ENCODE measurements at places on chromosomes 3 and 15.

DNA sequence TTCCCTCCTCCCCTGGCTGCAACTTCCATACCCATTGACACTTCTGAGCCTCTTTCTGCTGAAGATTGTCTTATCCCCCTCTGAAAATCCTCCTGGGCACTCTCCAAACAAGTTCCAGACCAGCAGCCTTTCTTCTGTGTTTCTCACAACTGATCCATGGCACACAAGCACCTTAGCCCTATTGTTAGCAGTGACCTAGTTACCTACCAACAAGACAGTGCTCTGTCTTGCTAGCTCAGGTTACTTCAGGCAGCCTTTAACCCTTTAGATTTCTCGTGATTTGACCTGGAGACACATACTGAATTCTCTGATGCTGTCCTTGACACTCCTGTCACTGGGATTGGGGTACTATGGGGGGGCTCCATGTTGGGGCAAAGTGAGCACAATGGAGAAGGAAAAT is 82.1 kb downstream of the GTF2E1 start:
- DNase-seq = no peak

- no peak for DNase-seq
Measured at GRCh38 chr3:40324621-40325020, 15.1 kb downstream of the EIF1B start.

DNA sequence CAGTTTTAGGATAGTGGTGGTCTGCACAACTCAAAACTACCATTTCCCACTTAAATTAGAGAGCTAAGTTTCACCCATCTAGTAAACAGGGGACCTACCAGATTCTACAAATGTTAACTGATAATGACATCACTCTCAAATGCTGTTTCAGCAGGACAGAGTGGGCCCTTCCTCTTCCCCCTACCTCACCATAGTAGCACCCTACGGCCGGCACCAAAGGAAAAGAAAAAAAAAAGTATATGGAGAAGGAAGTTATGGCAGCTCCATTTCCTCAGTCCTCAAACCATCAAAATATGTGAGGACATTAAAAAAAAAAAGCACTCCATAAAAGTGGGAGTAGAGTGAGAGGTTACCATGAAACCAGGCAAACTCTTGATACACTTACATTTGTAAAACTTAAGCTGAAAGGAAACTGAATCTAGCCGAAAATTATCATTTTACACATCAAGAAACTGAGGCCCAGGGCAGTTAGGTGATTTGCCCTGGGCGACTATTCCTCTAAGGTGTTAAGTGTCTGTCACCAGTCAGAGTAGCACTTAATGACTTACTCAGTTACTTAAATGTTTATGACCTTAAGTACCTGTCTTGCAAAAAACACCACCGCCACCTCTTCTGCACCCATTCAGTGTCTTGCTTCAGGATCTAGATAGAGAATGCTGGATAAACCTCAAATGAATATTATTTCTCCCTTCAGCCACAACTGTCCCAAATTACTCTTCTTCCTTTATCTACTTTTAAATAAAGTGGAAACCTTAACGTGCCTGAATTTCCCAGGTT is 2.7 kb downstream of the MSL2 start:
- peak; percentile 60 for DNase-seq

DNA sequence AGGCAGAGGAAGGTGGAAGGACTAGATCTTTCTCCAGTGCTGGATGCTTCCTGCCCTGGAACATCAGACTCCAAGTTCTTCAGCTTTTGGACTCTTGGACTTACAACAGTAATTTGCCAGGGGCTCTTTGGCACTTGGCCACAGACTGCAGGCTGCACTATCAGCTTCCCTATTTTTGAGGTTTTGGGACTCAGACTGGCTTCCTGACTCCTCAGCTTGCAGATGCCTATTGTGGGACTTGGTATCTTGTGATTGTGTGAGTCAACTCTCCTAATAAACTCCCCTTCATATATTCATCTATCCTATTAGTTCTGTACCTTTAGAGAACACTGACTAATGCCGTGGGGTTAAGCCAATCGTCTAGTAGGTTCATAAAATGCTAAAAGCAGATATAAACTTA is 8.8 kb upstream of the B3GNT5 start:
- no peak for DNase-seq

GRCh38 chr3:72818092-72818773 is 30.0 kb downstream of the SHQ1 start:
- peak; percentile 63 for DNase-seq

DNA sequence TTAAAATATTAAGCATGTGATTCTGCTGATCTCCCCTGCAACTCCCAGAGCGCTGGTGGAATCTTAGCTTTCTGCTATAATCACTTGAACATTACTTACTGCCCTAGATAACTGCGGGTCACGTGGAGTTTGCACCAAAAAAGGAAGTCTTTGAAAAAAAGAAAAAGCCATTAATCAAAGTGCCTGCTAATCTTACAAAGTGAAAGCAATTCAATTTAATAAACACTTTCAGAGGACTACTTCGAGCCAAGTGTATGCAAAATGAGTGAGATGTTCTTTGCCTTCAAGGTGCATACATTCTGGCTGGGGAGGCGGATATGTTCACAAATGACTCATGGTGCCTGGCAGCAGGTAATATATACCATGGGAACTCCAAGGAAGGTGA is 109.9 kb upstream of the GAP43 start:
- DNase-seq = no peak

DNA sequence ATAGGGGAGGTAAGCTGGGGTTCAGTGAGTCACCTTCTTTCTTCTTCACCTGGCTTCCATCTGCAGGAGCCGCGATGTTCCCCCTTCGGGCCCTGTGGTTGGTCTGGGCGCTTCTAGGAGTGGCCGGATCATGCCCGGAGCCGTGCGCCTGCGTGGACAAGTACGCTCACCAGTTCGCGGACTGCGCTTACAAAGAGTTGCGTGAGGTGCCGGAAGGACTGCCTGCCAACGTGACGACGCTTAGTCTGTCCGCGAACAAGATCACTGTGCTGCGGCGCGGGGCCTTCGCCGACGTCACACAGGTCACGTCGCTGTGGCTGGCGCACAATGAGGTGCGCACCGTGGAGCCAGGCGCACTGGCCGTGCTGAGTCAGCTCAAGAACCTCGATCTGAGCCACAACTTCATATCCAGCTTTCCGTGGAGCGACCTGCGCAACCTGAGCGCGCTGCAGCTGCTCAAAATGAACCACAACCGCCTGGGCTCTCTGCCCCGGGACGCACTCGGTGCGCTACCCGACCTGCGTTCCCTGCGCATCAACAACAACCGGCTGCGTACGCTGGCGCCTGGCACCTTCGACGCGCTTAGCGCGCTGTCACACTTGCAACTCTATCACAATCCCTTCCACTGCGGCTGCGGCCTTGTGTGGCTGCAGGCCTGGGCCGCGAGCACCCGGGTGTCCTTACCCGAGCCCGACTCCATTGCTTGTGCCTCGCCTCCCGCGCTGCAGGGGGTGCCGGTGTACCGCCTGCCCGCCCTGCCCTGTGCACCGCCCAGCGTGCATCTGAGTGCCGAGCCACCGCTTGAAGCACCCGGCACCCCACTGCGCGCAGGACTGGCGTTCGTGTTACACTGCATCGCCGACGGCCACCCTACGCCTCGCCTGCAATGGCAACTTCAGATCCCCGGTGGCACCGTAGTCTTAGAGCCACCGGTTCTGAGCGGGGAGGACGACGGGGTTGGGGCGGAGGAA is 2.6 kb downstream of the ISLR2 start:
- DNase-seq = peak; percentile 54

DNA sequence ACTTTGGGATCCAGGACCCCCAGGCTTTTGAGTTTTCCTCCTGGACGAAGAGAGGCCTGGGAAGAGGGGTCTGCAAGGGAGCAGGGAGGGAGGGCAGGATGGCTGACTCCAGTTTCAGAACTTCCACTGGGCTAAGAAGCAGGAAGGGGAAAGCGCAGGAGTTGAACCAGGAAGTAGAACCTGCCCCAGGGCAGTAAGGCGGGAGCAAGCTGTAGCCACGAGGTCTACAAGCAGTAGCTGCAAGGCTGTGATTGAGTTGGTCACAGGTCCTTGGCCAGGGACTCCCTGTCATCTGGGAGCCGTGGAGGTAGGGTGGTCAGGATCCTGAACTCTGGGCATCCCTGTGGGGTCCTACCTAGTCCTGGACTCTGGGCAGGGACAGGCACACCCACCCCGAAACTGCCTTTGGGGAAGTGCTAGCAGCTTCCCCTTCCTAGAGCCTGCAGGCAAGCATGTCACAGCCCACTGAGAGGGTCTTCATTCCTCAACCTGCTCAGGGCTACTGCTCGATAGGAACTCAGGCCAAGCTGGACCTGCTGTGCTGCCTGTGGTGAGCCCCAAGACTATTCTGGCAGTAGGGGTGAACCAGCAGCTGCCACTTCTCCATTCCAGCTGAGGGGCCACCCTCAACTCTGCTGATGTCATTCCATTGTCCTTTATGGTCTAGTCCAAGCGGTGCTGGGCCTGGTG is 5.8 kb upstream of the GNAI2 start:
- DNase-seq = no peak

DNA sequence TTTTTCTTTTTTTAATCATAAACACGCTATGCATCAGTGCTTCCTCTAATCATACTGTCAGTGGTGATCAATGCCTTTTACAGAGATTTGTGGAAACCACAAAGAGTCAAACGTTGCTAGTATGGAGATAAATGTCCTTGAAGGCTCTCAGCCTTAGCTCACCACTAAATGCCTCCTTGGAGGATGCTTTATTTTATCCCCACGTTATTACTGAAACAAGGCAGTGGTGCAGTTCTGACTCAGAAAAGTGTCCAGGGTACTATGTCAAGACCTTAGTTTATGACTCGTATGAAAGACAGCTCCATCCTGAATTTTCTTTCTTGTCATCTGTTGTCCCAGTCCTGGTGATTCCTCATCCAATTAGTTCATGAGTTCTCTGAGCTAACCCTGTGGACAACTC is 1146.7 kb downstream of the IGSF11 start:
- no peak for DNase-seq

DNA sequence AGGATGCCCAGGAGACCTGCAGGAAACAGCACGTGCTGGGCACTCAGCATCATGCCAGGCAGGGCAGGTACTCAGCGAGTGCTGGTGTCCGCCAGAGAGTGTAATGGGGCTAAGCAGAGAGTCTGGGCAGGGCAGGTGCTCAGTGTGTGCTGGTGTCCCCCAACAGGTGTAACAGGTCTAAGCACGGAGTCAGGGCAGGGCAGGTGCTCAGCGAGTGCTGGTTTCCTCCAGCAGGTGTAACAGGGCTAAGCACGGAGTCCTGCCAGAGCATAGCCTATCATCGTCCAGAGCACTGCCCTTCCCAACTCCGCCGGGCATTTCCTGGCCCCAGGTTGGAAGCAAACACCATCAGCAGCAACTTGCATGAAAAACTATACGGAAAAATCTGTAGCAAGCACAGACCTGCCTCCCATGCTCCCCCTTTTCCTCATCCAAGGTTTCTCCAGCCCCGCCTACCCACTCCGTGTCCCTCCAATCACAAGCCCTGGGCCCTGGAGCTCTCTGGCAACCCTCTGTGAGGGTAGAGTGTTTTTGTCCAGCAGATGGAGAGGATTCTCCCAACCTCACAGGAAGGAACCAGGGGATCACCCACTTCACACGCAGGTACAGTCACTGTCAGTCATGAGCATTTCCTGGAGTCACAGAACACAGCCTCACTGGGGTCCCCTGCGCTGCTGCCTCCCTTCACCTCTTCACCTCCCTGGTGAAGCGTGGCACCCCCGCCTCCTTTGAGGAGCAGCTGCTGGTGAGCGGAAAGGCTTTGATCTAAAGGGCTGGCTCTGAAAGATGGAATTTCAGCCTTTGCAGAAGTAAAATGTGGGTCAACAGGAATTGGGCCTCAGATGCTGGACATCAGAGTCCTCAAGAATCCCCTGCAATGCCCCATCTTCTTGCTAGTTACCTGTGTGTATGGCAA is 302.5 kb downstream of the OCA2 start:
- no peak for DNase-seq

GRCh38 chr15:73305331-73306211 is 63.2 kb downstream of the HCN4 start:
- peak; percentile 57 for DNase-seq

DNA sequence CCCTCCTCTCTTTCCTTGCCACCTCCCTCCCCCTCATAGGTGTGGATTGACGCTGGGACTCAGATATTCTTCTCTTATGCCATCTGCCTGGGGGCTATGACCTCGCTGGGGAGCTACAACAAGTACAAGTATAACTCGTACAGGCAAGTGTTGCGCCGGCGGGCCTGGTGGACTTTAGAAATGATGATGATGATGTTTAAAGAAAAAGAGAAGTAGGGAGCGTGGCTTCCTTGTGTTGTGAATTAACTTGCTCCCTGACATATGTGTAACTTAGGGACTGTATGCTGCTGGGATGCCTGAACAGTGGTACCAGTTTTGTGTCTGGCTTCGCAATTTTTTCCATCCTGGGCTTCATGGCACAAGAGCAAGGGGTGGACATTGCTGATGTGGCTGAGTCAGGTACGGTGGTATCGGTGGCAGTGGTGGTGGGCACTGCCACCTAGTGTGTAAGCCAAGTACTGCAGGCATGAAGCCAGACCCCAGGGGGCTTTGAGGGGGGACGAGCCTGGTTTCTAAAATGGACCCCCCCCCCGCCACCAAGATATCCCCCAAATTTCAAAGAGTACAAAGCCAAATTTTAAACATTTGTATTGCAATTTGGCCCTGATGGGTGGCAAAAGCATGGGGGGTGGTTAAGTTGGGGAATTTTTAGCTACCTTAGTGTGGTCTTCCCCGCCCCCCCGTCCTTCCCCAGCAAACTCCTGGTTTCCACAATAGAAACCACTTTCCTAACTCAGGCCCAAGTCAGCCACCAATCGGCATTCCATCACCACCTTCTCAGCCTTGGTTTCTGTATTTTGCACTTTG is 65.6 kb downstream of the SLC6A6 start:
- DNase-seq = peak; percentile 33

DNA sequence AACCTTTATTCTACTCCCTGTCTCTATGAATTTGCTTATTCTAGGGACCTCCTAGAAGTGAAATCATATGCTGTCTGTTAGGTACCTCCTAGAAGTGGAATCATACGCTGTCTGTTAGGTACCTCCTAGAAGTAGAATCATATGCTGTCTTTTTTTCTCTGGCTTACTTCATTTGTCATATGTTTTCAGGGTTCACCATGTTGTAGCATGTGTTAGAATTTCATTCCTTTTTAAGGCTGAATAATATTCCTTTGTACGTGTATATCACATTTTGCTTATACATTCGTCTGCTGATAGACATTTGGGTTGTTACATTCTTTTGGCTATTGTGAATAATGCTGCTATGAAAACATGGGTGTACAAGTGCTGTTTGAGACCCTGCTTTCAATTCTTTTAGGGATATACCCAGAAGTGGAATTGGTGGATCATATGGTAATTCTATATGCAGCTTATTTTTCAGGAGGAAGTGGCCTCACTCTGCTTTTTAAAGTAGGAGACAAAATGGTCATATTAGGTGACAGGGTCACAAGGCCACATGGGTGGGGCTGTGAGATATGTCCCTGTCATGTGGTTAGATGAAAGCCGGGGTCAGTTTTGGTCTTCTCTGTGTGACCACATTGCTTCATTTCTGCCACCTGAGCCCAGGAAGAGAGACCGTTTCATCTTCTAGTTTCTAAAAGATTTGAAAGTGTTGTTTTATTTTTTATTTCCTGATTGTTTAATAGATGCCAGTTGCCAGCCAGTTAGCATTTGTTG is 76.7 kb downstream of the FLNB start:
- DNase-seq = peak; percentile 54

DNA sequence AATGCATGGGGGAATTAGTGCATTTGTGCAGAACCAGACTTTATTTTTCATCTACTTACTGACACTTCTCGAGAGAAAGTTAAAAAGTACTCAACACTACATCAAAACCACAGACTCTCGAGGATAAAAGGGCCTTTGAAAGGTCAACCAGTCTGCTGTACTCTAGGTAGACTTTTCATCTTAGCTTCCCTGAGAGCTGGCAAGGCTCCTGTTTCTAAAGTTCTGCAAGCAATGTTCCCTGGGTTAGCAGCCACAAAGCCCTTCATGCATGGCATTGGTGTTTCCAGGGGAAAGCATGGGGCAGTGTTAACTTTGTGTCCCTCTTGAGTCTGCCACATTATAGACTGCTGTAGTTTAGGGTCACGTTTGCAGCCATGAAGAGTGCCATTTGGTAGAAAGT is 106.4 kb upstream of the PFN2 start:
- no peak for DNase-seq
